ENCODE measurements at places on chromosomes 2 and 18. TPM values are rescaled to one million over a fixed set of nuclear protein-coding genes. Genes with fewer than 3 reads are reported as not detected.

DNA sequence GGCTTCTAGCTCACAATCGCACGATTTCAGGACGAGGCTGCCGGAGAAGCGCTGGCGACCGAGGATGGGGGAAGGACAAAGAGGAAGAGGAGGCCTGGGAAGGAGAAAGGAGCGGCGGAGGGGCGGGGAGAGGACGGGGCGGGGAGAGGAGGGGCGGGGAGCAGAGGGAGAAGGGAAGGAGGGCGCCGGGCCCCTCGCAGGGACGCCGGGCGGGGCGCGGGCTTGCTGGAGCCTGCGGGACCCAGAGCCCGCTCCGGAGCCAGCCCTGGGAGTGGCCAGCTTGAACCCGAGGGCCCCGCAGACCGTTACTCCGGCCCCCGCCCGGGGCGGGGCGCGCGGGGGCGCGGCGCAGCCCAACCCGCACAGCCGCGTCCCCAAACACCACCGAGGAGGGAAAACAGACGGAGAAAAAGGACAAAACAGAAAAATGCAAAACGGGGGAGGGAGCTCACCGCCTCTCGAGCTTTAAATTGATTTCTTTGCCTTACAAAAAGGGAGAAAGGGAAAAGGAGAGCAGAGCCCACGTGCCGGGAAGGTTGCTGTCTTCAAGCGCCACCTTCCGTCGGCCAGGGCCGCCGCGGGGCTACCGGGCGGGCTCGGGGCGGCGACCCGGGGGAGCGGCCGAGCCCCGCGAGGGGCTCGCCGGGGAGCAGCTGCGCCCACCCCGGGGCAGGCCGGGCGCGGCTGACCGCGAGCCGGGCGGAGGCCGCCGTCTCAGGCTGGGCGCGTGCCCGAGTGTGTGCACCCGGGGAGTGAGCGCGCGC lies 781 bp upstream of the SOX11 start:
- no peak for DNase-seq

DNA sequence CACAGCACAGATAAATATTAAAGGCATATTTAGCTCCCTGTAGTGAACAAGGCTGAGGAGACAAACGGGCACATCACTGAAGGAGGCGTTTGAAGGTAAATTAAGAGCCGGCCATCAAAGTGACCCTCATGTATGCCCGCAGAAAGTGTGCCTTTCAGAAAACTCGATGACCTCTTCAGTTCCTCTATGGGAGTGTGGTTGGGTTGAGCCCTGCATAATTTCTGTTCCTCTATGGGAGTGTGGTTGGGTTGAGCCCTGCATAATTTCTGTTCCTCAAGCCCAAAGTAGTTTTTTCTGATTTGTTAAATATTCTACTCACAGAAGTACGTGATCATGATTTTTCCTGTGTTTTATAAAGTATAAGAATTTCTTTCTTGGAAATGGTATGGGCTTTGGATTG lies 568.5 kb downstream of the TSN start:
- no peak for DNase-seq

GRCh38 chr2:163554864-163555263 lies 180.9 kb downstream of the FIGN start:
- no peak for DNase-seq

- no peak for DNase-seq
Observed at GRCh38 chr2:85706063-85706462, 11.9 kb downstream of the GNLY start.

DNA sequence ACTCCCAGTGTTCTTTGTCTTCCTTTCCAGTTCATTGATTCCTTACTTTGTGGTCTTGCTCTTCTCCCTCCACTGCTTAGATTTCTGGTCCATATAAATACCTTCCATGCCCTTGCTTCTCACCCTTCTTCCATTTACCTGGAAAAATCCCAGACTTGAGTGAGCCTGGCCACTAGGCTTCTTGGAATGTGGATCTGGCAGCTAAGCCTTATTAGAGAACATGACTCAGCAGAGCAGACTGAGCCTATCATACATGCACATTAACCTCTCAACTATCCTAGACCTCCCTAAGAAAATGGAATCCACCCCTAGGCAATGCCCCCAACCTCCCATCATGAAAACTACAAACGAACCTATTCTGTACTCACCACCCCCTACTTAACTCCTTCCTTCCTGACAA lies 127.7 kb downstream of the RHBDD1 start:
- no peak for DNase-seq

- DNase-seq: no peak
Observed at GRCh38 chr18:901761-902160, 2.9 kb upstream of the ADCYAP1 start.

GRCh38 chr18:45856531-45856930 lies 31.1 kb downstream of the SIGLEC15 start:
- DNase-seq: no peak

DNA sequence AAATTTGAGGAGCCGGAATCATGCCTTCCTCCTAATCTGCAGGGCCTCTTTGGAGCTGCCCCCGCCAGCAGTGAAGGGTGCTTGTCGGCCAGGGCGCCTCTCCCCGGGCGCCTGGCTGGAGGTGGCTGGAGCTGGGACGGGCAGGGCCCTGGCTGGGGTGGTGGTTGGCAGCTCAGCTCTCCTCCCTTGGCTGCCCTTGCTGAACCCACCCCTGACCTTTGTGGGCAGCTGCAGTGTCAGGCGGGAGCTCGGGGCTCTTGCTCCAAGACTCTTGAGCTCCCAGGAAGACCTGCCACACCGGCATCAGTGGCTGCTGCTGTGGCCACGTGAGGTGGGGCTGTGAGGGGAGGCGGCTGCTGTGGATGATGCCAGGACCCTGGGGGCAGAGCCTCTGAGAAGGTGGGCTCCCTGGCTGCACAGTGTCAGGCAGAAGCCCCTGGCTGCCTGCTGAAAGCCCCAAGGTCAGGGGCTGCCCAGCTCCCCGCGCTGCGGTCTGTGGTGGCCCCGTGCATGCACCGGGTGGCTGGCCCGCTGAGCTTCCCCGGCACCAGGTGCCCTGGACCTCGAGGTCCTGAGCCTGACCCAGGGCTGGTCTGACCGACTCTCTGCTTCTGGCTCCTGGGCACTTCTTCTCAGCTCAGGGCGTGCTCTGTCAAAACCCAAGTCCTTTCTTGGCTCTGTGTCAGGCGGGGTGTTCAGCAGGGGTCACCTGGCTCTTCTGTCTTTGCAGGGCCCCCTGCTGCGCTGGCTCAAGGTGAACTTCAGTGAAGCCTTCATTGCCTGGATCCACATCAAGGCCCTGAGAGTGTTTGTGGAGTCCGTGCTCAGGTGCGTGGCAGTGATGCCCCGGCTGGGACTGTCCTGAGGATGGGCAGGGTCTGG lies 34.5 kb downstream of the PDIA6 start:
- no peak for DNase-seq

DNA sequence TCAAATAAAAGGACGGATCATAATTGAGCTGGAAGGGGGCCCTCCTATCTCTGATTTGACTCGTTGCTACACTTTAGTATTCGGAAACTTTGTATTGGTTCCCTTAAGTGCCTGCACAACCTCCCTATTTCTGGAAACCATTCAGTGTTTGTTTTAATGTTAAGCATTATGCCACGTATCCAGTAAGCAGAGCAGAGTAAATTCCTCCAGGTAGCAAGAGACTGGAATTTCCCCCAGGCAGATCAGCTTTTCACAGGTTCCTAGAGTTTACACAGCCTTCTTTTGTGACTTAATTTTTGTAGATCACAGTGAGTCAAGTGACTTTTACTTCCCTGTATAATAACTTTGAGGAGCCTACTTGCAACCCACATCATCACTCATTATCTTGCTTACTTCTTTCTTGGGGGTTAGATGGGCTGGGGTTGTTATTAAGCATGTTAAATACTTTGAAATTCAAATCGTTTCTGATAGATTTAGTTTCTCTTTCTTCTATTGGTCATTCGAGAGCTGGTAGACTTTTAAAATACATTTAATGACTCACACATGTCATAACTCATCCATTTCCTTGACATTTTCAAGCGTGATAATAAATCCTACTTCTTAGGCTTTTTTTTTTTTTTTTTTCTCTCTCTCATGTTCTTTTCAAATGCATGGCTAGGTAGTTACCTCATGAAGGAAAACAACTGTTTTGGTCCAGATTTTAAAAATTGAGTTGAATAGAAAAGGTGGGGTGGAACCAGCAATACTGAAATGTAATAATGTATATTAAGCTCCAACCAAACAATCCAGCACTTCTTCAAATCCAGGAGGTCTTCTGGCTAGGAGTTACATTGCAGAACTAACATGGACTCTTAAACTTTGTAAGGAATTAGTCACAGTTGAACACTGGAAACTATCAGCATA lies 219.3 kb downstream of the NEDD4L start:
- DNase-seq: no peak

- no peak for DNase-seq
Observed at GRCh38 chr2:207694811-207695281, 16.6 kb upstream of the CCNYL1 start.

DNA sequence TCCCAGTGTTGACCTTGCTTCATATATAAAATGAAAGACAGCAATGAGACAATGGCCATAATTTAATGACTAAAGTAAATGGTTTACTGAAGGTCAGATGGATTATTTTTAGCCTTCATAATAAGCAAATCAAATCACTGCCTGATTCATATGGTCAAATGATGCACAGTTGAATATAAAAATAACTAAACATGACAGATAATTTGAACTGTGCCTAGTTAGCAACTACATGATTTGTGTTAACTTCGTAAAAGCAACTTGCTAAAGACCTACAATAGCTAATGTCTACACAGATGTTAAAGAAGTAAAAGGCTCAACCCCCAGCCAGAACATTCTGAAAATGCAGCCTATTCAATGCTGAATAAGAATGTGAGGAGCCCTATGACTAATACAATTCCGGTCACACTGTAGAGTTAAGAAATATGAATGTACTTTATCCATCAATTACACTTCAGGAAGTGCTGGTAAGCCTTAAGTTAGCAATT lies 590.8 kb upstream of the CDH2 start:
- no peak for DNase-seq

DNA sequence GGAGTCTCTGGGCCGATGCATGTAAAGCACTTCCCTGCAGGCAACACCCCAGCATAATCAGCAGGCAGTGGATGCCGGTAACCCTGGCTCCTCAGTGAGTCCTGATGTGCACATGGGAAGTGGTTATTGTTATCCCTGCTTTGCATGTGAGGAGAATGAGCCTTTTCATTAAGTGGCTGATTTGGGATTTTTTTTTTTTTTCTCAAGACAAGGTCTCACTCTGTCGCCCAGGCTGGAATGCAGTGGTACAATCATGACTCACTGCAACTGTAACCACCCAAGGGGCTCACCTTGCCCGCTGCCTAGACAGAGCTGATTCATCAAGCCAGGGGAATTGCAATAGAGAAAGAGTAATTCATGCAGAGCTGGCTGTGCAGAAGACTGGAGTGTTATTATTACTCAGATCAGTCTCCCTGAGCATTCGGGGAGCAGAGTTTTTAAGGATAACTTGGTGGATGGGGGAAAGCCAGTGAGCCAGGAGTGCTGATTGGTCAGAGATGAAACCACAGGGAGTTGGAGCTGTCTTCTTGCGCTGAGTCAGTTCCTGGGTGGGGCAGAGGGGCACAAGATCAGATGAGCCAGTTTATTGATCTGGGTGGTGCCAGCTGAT lies 95.4 kb downstream of the SOCS6 start:
- no peak for DNase-seq

SCRN3 gene
- 11.0 TPM for total RNA-seq

HOXD11 gene
- total RNA-seq: not detected

DNA sequence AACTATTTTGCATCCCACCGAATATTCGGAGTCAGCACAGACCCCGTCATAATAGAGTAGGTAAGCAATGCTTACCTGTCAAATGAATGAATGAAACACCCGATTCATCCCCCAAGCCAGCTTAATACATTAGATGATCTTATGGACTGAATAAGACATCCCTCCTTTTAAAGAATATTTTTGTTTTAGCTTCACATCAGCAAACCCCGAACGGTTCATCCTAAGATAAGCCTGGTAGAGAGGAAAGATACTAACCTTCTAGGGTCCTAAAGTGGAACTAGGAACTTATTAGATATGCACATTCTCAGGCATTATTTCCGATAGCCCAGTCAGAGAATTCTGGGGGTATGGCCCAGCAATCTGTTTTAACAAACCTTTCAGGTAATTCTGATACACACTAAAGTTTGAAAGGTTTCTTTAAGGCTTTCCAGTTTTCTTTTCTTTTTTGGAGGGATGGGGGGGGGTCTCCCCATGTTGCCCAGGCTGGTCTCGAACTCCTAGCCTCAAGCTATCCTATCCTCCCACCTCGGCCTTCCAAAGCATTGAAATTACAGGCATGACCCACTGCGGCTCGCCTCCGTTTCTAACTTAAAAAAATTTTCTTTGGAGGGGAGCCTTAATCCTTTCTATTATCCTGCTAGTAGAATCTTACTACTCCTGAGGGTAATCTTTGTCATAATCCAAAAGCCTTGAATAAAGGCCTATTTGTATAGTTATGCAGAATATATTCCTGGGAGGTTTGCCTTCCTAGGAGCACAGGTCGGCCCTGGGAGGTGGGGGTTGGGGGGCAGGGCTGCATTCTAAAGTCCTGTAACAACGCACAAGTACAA lies 1.0 kb upstream of the ACTR3 start:
- no peak for DNase-seq

- DNase-seq: no peak
Observed at GRCh38 chr2:190583507-190584337, 49.2 kb upstream of the NEMP2 start.

KCTD18 gene
- 15.3 TPM for total RNA-seq

- no peak for DNase-seq
Observed at GRCh38 chr2:211344289-211344688, 787.9 kb downstream of the CPS1 start.

DNA sequence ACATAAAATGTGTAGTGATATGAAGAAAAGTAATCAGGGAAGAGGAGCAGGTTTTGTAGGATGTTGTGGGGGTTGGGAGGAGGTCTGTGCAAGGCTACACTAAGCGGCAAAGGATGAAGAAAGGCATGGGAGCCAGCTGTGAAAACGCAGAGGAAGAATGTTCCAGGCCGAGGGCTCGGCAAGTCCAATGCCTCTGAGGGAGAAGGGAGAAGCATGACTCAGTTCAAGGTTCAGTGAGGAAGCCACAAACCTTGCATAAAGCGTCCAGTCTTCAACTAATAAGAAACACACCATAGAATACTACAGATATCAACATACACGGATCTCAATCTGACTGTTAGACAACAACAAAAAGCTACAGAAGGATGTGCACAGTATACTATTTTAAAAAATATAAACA lies 16.2 kb downstream of the EPB41L3 start:
- DNase-seq: no peak

DNA sequence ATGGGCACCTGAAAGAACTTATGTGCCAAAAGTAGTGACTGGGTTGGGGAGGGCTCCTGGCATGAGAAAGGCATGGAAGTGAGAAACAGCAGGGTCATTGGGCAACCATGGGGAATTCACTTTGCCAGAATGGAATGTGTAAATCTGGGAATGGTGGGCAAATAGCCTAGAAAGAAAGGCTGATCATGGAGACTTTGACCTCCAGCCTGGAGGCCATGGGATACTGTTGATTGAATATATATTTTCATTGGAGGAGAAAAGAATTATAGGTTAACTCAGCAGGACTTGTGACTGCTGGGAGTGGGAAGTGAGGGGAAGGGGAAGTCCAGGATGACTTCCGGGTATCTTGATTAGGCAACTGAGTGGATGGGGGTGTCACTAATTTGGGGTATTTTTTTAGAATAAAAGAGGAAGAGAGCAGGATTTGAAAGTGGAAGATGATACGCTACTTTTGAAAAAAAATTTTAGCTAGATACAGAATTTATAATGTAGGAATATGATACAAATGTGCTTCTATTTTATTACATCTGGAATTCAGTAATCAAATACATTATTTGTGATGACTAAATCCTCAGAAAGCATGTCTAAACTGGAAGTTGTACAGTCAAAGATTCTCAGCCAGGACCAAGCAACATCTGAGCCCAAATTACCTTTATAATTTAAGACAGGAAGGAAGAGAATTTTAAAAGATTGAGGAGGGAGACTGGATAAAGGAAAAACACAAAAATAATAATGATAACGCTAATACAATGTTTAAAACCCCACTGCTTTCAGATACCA lies 116.2 kb downstream of the GATA6 start:
- DNase-seq: no peak
